ENCODE measurements at places on chromosomes 4 and X.
A peak's percentile ranks its signal among the peaks of the same experiment; 100 is the strongest.

- no peak for DNase-seq
Measured at GRCh38 chr4:70713453-70714078, 8.2 kb upstream of the RUFY3 start.

DNA sequence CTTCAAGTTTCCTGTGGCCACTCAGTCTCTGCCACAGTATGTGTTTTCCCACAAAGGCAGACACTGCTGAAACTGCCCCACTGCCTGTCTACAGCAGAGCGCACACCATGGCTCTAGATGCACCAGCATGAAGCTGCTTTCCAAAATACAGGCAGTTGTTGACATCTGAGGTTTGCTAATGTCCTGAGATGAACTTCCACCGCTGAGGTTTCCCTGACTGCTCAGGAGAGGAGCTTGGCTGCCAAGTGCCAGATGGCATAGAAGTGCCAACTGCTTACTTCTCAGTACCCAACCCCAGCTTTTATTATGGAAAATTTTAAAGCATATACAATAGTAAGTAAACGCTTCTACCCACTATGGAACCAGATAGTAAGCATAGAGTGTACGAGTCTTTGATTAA, 61.0 kb upstream of the EXOC1L start:
- no peak for DNase-seq

- DNase-seq = no peak
Measured at GRCh38 chr4:128868758-128869157, 59.3 kb downstream of the JADE1 start.

- peak; percentile 62 for DNase-seq
Measured at GRCh38 chrX:45743081-45743533, 542.4 kb upstream of the DIPK2B start.

DNA sequence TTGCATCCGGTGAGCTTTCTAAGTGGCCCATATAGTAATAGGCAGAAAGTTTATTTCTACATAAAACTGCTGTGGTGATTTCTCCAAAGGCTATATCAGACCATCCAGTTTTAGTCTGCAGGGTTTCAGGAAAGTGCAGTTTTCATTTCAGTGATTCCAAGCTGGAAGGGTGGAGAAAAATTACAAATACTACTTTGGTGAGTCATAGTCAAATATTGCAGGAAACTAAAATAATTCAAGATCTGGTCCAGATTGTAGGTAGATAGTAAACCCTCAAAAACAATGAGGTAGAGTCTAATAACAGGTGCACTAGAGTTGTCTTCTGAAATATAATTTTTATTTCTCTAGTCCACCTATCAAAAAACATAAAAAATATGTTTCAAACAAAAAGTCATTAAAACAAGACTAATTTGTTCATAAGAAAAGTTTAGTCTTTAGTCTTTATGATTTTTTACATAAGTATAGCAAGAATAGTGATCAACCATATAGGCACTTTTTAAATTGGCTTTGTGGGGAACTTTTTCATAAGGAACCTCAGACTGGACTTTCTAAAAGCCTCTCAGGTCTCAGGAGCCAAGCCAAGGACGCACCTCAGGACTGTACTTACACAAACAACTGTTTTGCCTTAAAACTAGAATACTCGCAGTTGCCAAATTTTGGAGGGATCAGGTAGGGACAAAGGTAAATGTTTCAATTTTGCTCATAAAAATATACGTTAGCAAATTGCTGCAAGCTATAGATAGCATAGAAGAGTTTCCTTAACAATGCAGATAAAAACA, 101.8 kb upstream of the TLR3 start:
- peak; percentile 21 for DNase-seq

- no peak for DNase-seq
Measured at GRCh38 chr4:109315818-109316217, 13.4 kb upstream of the COL25A1 start.

DNA sequence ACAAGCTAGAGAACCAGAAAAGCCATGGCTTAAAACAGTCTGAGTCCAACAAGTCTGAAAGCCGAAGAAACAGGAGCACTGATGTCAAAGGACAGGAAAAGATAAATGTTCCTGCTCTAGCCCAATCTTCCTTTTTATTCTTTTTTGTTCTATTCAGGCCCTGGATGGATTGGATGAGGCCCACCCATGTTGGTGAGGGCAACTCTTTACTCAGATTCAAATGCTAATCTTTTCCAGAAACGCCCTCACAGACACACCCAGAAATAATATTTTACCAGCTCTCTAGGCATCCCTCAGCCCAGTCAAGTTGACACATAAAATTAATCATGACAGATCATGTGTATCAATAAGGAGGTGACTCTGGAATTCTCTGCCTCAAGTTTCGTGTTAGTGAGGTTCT, 1002.7 kb downstream of the STPG2 start:
- DNase-seq = no peak

GRCh38 chrX:154353172-154353843, 21.1 kb downstream of the FLNA start:
- DNase-seq = no peak

GRCh38 chr4:152691761-152692160, 12.0 kb upstream of the TMEM154 start:
- DNase-seq = no peak

DNA sequence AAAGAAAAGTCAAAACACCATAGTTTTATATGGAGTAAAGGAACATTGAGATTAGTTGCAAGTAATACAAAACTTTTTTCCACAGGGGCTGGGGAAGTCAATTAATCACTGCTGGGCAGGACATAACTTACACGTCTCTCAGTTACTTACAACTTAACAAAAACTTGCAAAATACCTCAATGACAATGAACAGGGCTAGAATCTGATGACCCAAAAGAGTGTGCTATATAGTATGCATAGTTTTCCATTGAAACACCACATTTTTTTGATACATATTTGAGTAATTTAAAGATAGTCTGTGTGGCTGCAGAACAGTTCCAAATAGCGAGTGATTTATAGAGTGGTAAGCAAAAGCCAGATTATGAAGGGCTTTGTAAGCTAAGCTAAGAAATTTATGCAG, 172.3 kb upstream of the TRPC5 start:
- DNase-seq = no peak

GRCh38 chr4:141391771-141392170, 171.1 kb downstream of the ZNF330 start:
- DNase-seq = no peak

DNA sequence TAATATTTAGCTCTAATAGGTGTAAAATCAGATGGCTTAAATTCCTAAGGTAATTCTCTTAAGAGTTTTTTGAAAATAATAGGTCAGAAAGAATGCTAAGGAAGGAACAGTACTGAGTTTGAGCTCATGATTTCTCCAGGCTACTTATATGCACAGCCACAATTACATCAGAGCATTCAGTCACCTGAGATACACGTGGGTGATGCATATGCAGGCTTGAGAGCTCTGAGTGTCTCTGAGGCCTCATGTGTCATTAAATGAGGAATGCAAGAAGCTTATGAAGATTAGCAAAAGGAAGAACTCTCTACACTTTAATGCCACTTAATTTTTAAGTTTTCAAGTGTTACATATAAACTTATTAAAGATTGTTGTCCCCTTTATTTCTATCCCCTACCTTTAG, 124.0 kb upstream of the STIM2 start:
- DNase-seq = no peak

DNA sequence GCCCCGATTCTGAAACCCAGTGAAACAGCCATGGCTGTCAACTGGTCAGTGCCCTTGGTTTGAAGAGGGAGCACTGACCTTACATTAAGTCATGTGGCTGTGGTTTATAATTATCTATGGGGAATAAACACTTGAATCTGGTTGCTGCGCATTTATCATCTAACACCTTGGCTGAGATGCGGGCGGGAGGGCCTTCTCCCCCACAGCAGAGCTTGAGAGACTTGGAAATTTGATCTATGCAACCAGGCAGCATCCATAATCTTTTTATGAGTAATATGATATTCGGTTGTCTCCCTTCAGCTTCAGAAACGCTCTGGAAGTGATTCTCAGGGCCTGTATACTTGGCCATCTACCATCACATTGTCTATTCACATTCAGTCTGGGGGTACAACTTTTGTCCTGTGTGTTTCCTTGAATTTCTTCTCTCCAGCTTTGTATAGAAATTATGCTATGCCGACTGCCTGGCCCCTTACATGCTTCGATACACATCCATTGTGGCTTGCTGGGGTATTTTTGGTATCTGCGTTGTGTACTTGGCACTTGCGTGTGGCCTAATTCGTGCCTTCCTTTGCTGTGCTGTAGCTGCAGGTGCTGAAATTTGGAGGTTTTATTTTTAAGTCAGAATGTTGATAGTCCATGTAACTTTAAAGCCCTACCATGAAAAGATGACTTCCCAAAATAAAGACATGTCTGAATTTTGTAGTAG, 321.6 kb downstream of the ARHGAP10 start:
- peak; percentile 20 for DNase-seq

DNA sequence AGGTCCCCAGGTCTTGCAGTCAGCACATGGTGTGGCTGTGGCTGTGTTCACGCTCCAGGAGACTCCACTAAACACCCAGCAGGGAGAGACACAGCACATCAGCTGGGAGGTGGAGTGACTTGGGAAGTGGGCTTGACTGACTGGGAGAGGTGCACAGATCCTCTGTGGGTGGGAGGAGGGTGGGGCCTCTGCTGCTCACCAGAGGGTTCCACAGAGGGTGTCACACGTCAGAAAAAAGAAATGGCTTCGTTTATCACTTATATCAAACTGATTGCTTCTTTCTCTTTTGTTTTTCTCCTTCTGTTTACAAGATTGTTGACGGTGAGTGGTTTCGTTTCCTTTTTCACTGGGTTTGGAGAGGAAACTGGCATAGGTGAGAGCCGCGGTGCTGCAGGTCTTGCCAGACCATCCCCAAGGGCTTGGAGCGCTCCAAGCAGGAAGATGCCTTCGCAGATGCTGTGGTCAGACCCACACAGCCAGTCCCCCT, 24.8 kb upstream of the FAM193A start:
- no peak for DNase-seq

GRCh38 chr4:77852892-77853495, 9.6 kb upstream of the MRPL1 start:
- no peak for DNase-seq

- DNase-seq = no peak
Measured at GRCh38 chr4:184994010-184994622, 24.2 kb upstream of the HELT start.

GRCh38 chr4:33989820-33990443, 2254.4 kb downstream of the ARAP2 start:
- DNase-seq = no peak
